NCI-H2227 treated with DMSO at 0.1 percent for 48 hours (cell line): ENCODE measurements at places on chromosomes 12 and 14.

DNA sequence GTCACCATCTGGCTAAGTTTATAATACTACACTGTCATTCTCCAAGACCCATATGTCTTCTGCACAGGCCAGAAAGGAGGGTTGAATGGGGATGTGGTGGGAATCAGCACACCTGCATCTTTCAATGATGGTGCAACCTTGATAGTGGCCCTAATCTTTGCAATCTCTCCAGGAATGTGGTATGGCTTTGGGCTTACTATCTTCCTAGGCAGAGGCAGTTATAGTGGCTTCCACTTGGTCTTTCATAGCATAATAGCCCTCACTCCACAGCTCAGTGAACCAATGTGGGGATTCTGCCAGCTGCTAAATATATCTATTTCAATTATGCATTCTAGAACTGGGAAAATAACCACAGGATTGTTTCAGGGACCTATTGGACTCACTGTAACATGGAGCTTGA is 61.8 kb upstream of the ATP2B1 start:
- no peak for DNase-seq

DNA sequence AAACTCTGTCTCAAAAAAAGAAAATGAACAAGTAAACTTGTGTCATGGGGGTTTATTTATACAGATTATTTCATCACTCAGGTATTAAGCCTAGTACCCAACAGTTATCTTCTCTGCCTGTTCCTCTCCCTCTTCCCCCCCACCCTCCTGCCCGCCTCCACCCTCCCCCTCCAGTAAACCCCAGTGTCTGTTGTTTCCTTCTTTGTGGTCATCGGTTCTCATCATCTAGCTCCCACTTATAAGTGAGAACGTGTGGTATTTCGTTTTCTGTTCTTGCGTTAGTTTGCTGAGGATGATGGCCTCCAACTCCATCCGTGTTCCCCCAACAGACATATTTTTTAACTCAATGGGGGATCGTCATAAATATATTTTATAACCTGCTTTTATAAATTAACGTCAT is 12.3 kb downstream of the IL31 start:
- no peak for DNase-seq

DNA sequence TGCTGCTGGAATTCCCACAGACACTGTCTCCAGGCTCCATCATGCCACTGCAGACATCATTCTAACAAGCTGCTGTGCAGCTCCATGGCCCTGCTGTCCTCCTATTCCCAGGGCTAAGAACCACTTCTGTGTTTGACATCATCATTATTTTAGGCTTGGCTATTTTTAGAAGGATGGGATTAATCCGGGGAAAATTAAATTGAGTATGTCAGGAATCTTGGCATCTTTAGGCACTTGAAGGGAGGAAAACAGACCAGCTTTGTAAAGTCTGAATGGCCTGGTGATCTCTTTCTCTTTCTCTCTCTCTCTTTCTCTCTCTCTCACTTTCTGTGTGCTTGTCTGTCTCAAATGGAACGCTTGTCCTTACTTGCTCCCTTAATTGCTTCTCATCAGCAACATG is 568.3 kb upstream of the FLRT2 start:
- peak; percentile 1 for DNase-seq

DNA sequence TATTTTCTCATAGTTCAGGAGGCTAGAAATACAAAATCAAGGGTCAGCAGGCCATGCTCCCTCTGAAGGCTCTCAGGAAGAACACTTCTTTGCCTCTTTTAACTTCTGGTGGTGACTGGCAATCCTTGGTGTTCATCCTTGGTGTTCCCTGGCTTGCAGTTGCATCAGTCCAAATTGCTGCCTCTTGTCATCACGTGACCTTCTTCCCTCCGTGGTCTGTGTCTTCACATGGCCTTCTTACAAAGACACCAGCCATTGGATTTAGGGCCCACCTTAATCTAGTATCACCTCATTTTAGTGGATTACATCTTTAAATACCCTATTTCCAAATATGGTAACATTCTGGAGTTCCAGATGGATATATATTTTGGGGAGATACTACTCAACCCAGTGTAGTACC is 7.5 kb upstream of the LRRC9 start:
- DNase-seq, result no peak

- no peak for DNase-seq
These were observed 86.8 kb upstream of the RIC8B start for GRCh38 chr12:106687672-106688071.

- no peak for DNase-seq
These were observed 425.9 kb downstream of the FSCB start for GRCh38 chr14:44081146-44081545.

- DNase-seq, result no peak
These were observed 15.0 kb upstream of the CACNA2D4 start for GRCh38 chr12:1933342-1934051.

GRCh38 chr12:127459687-127460086 is 807.3 kb upstream of the TMEM132C start:
- DNase-seq, result no peak

GRCh38 chr12:131163189-131163738 is 209.6 kb downstream of the ADGRD1 start:
- DNase-seq, result no peak

DNA sequence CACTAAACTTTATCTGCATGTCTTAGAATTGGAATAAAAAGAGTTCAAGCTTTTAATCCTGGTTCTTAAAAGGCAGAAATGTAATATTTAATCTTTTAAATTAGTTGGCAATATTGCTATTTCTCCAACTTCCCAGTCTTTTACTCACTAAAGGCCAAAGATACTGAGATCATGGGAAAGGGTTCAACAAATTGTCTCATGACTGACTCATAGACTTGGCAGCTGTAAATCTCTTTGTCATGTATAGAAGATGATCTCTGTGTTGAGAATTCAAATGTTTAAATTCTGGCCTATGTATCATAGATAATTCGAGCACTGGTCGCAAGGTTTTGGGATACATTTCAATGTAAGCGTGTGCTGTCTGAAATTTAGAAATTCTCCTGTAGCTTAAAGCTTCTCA is 40.1 kb upstream of the STRAP start:
- no peak for DNase-seq

GRCh38 chr14:51269634-51270033 is 29.6 kb downstream of the TMX1 start:
- DNase-seq, result no peak

- no peak for DNase-seq
These were observed 196.7 kb downstream of the ZFP36L1 start for GRCh38 chr14:68596211-68596610.

DNA sequence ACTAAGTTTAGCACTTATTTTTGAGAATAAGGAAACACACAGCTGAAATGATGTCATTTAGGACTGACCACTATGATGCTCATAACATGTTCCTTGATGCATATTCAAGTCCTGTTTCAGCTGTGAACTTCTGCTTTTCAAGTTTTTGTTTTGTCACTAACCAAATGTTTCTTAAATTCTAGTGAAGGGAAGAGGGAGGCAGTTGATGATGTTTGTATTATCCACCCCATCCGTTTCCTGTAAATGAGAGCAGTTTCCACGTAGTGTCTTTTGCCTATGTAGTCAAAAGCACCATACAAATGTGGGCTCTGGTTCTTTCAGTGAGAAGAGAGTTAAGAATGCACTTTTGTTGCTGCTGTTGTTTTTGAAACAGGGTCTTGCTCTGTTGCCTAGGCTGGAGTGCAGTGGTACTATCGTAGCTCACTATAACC is 491.8 kb downstream of the PCNX1 start:
- no peak for DNase-seq

DNA sequence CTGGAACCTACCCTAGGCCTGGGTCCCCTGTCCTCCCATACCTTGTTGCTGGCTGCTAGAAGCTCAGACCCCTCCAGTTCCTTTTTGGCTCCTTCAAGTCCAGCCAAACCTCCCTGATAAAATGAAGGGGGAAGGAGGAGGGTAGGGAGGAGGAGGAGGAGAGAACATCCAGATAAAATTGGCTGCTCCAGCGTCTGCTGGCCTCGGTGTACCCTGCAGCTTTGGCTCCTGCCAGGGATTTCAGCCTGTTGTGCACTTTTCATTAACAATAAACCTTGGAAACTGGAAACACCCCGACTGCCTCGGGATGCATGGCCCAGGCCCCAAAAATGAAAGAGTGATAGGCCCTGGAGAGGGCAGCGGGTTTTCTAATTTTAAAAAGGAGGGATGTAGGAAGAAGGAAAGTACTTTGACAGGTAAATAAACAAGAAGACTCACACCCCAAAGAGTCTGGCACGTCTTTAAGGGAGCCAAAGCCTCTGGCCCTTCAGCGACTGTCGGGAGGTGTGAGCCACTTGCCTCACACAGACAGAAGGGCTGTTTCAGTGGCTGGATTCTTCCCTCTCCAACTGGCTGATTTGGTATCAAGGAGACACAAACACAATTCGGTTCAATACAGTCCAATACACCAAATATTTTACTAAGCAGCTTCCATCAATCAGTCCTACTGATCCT is 49.8 kb downstream of the NUAK1 start:
- DNase-seq, result no peak

- DNase-seq, result no peak
These were observed 91.4 kb upstream of the ALX1 start for GRCh38 chr12:85188619-85189018.

DNA sequence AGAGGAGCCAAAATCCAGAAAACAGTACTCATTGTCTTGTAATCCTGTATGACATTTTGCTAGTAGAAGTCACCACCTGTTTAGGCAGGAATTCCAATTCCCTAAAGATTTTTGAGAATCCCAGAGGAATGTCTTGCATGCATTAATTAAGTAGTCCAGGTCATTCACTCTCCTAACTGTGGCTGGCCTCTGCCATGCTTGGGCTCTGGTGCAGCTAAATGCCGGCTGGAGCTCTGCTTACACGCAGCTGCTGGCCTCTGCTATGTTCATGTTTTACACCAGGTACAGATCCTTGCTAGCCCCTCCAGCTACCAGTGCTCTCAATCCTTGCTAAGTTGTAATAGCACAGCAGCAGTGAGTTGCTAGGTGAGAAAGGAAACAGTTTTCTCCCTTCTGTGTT is 16.3 kb upstream of the HIF1A start:
- DNase-seq, result no peak

DNA sequence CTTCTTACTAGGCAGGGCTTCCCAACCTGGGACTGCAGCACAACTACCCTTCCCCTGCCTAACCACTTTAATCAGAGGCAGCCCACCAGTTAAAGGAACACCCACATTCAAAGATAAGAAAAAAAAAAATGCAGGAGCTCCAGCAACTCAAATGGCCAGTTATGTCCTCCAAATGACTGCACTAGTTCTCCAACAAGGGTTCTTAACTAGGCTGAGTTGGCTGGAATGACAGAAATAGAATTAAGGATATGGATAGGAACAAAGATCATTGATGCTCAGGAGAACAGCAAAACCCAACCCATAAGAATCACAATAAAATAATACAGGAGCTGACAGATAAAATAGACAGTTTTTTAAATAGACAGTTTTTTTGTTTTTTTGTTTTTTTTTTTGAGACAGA is 154.2 kb downstream of the PLCZ1 start:
- DNase-seq, result no peak

DNA sequence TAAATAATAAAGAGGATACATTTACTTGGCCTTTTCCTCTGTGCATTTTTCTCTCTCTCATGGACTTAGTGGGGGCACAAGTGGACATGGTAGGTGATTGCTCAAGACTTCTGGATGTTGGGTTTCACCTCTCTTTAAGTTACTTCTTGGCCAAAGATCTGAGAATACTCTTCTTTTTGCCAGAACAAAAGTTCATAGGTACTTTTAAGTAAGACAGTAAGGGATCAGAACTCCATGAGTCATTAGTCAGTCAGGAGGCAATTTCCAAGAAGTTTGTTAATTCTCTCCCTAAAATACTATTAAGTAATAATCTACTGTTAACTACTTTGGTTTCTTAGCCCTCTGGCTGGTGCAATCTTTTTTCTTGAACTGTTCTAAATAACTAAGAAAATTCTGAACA is 84.2 kb downstream of the GRIP1 start:
- DNase-seq, result no peak

DNA sequence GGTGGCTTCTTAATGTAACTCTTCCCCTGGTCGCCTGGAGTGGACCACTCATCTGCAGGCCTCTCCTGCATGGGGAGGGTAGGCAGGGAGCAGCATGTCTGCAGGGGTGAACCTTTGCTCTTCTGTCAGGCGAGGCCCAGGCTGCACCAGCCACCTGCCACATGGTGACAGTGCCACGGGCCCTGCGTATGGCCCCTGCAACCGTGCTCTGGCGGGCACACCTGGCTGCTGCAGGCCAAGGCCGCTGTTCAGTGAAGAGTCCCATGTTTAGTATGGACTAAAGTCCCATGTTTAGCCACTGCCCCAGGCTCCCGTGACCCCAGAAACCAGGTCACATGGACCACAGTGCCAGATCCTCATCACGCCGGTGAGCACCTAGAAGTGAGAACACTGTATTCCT is 187.0 kb downstream of the ADGRD1 start:
- no peak for DNase-seq

GRCh38 chr12:98371419-98371818 is 144.0 kb upstream of the TMPO start:
- DNase-seq, result no peak

DNA sequence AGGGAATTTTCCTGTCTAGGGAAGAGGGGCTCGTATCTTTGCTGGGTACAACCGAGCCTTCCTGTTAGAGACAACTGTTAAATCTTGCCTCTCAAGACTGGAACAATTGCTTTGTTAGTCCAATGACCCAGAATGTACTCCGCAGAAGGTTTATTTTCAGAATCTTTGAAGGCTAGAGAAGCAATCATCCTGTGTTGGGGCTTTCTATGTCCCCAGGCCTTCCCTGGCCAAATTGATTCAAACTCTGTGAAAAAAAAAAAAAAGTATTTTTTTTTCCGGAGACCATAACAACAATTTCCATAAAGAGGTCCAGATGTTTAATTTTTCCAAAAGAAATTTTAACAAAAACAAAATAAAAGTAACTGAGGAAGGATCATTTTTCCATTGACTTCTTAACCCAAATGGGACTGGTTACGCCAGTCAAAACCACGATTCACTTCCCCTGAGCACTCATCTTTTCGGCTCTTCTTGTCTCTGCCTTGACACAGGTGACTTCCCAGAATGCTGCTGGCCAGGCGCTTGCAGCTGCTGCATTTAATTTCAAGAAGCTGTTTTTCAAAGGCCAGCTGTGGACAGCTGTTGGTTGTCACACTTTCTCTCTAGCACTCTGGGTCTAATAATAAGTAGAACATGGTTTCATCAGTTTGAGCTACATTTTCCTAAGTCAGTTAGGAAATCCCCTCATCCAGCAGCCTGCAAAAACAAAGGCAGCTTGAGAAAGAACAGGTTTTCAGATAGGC is 81.6 kb upstream of the MANSC4 start:
- DNase-seq, result no peak

- no peak for DNase-seq
These were observed 34.9 kb downstream of the CCDC177 start for GRCh38 chr14:69539631-69540410.

- no peak for DNase-seq
These were observed 148.3 kb downstream of the PHLDA1 start for GRCh38 chr12:75883241-75883640.
